D721Med (cell line): ENCODE measurements at places on chromosomes 6 and 20.

DNA sequence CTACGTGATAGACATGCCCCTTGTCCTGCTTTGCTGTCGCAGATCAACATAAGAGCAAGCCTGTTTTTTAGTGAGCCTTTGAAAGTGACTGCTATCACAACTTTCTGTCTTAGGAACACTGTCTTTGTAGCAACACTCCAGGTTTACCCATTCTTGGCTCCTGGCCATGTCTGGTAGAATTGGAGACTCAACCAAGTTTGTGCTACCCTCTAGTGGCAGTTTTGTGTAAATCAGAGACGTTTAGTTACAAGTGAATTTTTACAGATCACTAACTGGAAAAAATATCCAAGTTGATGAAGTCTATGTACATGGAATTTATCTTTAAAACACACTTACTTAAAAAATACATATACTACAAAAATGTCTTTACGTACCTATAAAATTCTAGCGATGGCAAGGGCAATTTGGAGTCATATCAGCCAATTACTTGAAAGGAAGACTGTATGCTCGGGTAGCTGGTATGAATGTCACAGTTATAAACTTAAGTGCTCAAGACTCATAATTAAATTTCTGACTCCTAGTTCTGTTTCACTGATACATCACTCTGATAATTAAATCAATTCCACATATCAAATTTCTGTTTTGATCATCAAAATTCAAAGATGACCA, 101.4 kb downstream of the ADGB start:
- no peak for DNase-seq

GRCh38 chr20:21398109-21399004, 1.0 kb upstream of the NKX2-4 start:
- DNase-seq = no peak

DNA sequence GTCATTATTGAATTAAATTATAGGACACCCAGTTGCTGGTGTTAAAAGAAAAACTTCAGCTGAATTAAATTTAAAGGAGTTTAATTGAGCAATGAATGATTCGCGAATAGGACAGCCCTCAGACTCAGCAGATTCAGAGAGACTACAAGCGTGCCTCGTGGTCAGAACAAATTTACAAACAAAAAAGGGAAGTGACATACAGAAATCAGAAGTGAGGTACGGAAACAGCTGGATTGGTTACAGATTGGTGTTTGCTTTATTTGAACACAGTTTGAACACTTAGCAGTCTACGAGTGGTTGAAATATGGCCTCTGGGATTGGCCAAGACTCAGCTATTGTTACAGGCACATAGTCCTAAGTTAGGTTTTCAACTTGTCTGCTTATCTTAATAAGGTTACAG, 25.8 kb upstream of the TNFRSF21 start:
- no peak for DNase-seq

GRCh38 chr6:104563306-104563705, 296.4 kb downstream of the HACE1 start:
- no peak for DNase-seq

DNA sequence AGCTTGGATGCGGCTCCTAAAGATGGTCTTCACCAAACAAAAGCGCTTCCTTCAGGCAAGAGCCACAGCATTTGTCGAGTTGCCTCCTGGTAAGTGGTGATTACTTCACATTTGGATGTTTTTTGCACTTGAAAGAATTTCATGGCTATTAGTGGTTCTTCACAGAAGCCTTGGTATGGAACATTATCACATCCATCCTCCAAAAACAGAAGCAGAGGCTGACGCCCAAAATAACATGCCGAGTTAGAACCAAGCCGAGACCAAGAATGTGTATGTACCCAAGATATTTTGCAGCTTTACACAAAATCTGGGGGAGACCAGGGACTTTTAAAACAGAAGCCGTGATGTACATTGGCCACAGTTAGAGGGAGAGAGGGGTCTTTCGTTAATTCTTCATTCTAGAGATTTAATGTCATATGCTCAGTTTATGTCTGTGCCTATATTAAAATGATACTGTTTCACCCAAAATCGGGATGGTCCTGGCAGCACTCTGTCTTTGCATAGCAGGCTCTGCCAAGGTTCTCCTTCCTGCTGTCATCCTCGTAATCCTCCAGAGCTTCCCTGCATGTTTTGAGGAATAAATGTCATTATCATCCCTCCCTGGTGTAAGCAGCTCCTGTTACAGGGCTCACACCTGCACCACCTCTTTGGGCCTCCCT, 109.3 kb downstream of the TMEM242 start:
- DNase-seq = no peak

DNA sequence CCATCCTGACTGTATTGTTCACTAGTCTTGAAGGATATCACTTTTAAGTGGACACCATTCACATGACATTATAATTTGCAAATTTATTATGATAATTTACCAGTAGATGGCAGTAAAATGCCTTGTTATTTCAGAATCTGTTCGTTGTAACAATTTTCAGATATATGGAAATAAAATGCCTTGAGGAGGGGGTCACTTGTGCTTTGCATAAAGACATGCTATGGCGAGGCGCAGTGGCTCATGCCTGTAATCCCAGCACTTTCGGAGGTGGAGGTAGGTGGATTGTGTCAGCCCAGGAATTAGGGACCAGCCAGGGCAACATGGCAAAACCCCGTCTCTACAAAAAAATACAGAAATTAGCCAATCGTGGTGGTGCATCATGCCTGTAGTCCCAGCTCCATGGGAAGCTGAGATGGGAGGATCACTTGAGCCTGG, 9.0 kb upstream of the NCOA6 start:
- no peak for DNase-seq

GRCh38 chr6:1322696-1323219, 10.9 kb downstream of the FOXQ1 start:
- no peak for DNase-seq

DNA sequence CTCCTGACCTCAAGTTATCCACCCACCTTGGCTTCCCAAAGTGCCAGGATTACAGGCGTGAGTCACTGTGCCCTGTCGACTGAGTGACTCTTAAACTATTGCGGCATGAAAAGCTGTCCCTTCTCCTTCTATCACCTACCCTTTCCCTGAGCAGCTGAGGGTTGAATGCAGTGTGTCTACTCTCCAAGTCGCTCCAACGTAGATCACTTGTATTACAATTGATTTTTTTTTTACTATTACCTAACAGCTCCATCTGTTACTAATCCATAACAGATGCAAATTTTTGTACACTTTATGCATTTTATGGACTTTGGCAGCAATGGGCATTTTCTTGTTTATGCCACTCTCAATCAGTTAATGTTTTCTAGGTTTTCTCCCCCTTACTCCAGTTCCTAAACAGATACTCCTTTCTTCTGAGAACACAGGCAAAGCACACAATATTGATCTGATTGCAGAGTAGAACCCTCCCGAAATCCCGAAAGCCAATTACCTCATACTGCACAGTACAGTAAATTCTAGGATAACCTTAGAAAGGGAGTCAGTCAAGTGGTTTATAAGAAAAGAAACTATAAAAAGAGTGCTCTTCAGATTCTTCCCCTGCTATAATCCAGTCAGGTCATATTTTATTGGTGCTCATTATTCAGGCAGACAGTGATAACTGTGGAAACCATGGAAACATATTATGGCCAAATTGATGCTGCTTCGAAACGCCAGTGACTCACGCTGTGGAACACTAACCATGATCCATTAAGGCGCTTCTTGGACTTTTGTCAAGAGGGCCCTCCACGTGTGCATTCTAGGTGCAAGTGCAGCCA, 273.0 kb downstream of the ADGB start:
- no peak for DNase-seq

DNA sequence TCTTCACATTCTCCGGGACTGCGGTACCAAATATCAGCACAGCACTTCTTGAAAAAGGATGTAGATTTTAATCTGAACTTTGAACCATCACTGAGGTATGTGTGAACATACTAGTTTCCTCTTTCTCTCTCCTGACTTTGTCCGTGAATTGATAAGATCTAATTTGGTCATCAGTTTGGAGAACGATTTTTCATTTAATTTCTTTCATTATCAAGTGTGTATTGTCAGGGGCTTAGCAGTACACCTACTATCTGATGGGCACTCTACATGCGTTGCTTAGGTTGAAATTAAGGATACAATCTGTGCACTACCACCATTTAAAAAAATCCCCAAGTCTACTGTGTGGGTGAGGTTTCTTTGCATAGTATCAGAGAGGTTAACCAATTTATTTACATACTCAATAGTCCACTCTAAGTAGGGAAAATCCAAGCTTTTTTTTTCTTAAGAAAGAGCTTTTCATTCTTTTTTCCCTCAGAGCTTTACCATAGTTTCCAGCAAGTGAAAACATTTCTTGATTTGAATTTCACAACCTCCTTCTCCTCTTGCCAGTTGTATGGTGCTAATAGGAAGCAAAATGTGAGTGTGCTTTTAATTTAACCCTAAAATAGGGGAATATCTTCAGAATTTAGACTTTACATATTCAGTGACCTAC, 105.4 kb upstream of the ESR1 start:
- no peak for DNase-seq

DNA sequence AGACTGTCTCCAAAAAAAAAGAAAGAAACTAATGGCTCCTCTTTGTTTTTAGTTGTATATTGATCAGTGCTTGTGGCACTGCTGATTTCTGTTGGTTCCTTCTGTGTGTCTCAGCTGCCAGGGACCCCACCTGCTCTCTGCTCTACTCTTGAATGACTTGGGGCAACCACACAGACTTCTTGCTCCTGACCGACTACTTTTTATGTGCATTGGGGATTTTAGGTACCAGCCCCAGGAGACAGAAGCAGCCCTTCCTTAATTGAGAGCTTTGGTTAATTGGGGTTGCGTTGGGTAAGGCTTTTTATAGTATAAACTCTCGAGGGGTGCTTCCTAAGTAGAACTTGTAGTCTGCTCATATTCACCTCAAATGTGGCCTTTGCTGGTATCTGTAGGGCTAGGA, 6.9 kb downstream of the STK35 start:
- no peak for DNase-seq

GRCh38 chr6:11525468-11526155, 11.9 kb upstream of the TMEM170B start:
- DNase-seq = no peak

DNA sequence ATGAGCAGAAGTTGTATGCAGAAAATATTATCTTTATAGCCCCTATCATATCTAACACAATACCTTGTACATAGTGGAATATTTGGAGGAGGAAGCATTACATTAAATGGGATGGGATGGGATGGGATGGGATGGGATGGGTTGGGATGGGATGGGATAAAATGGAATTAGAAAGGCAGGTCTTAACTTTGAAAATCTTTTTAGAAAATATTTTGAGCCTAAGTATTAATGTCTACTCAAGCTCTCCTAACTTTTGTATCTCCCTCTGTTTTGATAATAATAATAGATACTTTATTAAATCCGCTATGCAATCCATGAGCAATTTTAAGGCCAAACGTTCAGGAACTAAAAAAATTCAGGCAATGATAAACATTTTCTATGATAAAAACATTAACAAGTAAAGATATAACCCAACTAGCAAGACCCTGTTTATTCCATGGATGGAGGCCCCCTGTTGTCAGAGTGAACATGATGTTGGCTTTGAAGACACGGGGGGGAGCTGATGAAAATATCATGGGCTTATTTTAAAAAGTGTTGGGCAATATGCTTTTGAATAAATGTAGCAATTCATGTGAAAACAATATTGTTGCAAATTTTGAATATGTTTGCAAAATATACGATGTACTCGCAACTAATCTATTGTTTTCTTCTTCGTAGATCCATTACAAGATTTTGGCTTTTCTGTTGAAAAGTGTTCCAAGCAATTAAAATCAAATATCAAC, 35.9 kb downstream of the LY86 start:
- DNase-seq = no peak

DNA sequence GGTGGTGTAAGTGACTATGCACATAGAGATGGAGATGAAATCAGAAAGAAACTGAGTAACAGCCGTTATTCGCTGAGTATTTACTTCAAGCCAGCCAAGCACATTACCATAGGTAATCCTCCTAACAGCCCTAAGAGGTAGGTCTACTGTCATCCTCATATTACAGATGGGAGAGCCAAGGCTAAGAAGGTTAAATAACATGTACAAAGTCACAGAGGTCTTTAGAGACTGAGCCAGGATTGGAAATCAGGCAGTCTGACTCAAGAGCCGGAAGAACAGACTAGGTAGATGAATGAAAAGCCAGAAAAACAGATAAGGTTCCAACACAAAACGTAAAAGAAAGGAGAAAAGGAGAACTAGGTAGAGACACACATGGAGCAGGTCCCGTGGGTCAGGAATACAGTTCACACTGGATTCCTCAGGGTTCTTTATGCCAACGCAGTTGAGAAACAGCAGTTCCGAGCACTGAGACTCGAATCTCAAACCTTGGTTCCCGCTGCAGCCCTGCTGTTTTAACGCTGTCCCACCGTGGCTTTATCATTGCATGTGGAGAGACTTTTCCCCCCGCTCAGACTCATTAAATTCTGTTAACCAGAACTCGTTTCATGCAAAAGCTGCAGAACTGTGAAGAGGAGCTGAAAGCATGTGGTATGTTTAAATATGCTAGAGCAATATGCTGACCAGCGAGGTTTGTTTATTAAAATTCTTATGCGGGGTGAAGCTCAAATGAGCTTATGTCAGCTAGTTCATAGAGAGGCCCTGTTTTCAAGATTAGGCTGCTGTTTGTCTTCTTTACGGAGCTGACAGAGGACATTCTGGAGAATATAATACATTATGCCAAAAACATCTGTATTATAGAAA, 537.9 kb downstream of the CD83 start:
- no peak for DNase-seq

DNA sequence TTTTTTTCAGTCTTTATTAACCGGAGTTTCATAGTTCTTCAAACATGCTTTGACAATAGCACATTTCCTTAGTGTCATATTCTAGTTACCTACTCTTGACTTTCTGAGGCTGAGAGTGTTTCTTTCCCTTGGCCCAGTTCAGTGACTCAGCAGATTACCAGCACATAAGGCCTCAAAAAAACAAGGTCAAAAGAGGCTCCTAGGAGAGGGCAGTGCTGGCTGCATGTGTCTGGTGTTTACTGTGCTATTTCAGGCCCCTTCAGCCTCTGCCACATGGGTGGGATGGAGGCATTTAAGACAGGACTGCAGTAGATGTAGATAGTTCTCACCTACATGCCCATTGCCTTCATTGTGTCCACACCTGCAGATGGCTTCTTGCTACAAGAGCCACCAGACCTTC, 198.2 kb upstream of the SSTR4 start:
- no peak for DNase-seq

DNA sequence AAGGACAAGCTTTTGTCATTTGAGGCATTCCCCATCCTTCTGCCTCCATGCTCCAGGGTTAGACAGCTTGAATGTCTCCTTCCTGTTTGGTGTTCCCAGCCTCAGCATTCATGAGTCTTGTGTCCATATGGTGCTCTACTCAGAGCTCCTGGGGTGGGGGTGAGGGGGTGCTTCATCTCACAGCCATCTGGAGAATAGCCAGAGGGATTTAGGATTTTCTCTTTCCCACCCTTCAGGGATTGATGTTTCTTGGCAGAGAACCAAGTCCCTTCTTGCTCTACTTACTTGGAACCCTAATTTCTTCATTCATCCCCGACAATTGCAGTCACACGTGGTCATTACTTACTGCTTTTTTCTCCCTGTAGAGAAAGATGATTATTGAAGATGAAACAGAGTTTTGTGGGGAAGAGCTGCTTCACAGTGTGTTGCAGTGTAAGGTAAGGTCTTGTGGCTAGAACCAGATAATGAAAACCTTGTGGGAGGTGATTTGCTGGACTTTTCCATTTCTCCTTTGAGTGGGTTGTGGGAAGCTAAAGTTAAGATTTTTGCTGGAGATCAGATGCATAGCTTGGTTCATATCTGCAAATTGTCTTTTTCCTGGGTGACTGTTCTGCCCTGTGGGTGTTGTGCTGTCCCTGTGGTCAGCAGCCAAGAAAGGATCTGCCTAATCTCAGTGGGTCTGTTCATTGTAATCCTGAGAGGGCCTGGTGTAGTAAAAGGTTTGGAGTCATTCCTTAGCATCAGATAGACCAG, 18.6 kb downstream of the CMTR1 start:
- DNase-seq = no peak

- no peak for DNase-seq
Observed at GRCh38 chr20:2708665-2709064, 16.1 kb downstream of the EBF4 start.
